ENCODE measurements at places on chromosomes 2 and 18.

GRCh38 chr18:78713726-78714125 lies 265.9 kb upstream of the SALL3 start:
- no peak for DNase-seq

DNA sequence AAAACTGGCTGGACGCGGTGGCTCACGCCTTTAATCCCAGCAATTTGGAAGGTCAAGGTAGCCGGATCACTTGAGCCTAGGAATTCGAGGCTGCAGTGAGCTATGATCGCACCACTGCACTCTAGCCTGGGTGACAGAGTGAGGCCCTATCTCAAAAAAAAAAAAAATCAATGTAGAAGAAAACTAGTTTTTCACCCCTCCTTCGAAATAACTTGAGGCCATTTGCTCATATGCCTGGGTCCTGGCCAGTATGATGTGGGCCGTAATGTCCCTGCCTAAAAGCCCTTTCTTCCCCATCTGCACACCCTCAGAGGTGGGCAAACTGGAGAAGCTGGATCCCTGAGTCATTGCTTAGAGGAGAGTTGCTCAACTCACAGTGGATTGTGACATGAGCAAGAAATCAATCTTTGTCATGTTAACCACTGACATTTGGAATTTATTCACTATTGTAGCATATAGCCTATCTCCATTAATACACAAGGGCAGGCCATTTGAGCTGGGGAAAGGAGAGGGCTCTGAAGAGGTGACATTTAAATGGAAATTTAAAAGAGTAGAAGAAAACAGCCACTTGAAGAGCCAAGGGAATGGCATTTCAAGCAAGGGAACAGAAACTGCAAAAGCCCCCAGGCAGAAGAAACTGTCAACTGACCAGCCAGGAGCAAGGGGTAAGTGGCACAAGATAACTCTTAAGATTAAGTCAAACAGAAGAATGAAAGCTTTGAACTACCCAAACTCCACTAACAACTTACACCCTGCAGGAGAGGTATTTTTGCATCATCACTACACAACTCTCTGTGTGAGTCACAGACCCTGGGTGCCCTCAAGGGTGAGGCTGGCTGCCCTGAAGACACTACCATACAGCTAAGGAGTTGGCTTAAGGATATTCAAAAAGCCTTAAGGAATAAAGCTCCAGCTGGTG lies 7.6 kb upstream of the METTL21A start:
- DNase-seq = no peak

GRCh38 chr2:8885449-8886201 lies 48.2 kb upstream of the KIDINS220 start:
- DNase-seq = no peak

- no peak for DNase-seq
These were observed 82.1 kb downstream of the HS6ST1 start for GRCh38 chr2:128236491-128237035.

GRCh38 chr2:230447036-230447435 lies 31.0 kb downstream of the SP100 start:
- no peak for DNase-seq

DNA sequence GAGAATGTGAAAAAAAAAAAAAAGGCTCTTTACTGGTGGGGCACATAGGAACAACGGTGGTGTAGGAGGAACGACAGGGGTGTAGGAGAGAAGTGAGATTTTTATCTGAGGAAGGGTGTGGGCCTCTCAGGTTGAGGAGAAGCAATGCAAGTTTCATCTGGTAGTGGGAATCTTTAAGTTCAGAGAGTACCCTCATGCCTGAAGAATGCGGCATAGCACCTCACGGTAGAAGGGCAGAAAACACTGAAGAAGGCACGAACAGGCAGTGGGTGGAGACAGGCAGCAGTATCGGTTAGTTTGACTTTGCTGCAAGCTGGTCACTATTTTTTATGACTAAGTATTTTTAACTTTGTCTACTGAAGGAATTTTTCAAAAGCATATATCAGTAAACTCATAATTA lies 52.2 kb upstream of the TSPYL6 start:
- no peak for DNase-seq

DNA sequence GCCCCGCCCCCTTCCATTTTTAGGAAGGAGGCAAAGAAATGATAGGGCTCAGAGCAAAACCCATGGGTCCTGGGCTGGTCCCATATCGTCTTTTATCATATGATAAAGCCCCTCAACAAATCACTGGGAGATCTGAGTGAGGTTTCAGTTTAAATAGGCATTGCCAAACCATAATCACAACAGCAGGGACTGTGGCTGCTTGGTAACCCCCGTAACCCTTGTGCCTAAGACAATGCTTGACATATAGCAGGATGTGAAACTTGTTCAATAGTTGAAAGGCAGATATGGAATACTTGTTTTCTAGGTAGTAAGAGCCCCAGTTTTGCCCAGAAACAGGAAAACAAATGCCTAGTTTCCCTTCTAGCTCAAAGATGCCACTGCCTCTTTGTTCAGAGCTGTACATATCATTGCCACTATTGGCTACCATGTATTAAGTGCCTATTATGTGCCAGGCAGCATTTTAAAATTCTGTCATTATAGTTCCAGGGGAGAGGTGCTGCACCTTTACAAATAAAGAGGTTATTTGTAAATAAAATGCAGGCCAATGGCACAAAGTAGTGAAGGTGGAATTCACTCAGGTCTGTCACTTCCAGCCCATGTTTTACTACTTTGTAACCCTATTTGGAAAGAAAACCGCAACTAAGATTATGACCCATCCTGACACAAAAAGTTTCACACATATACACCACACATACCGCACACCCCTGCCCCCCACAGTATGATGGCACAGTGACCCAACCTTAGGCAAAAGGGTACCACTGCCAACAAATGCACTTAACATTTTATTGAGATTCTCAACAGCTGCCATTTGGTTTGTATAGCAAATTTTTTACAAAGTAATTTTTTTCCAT lies 14.2 kb downstream of the NAGK start:
- DNase-seq = no peak

- no peak for DNase-seq
These were observed 91.5 kb upstream of the NRP2 start for GRCh38 chr2:205590759-205591158.

- DNase-seq = no peak
These were observed 204.8 kb upstream of the SH3BP4 start for GRCh38 chr2:234747032-234747431.
